ENCODE measurements at places on chromosomes 5 and 9.

DNA sequence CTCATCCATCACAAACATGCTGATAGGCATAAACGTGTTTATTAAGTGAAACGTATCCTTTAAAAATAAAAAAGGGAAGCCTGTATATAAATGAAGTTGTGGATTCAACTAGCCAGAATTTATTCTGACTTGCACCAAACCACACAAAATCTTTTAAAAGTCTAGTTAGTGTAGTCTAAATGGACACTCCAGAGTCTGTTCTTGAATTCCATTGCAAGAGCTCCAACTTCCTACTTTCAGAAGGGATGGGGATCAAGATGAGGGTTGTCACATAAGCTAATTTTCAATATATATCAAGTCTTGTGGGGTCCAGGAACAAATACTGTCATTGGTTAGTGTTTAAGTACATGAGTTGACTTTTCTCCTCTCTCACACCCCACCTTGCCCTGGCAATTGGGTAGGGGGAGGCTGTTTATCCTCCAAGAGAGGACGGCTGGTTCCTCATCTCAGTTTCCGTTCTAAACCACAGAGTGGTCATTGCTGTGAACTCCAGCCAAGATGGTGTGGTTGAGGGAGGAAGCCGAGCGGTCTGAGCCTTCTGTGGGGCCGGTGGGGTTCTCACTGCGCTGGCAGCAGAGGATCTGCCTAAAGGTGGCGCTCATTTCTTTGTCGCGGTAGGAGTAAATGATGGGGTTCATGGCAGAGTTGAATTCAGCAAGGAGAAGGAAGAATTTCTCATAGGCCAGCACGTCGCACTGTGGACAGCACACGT is 163.2 kb downstream of the LPAR1 start:
- no peak for DNase-seq

GRCh38 chr9:90640361-90640760 is 2.3 kb downstream of the DIRAS2 start:
- DNase-seq: no peak

DNA sequence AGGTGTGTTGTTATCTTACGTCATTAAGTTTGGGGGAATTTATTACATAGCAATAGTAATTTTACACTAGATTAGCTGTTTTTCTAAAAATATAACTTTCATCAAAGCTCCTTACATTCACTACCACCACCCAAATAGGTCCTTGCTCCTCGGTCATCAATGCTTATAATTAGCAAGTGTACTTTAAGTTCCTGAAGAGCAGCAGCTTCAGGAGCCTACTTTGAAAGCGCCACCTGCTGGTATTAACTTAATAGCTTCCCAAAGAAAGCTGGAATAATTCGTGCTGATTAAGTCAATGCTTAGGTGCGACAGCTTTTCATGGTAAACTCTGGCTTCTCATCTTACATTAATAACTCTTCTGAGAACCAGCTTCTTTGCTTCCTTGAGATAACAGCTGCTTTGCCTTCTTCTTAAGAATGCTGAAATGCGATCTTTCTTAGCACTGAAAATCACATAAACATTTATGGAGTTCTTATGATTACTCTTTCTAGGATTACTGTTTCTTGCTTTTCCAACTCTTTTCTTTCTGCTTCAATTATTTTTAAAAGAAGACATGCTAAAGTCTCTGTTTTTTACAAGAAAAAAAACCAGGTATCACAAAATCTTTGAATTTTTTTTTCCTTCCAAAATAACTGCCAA is 10.0 kb upstream of the C5 start:
- DNase-seq: peak; percentile 41

GRCh38 chr9:134317400-134317789 is 8.9 kb upstream of the RXRA start:
- DNase-seq: no peak

- DNase-seq: no peak
These were observed 74.7 kb upstream of the SPTLC1 start for GRCh38 chr9:92189782-92190535.

DNA sequence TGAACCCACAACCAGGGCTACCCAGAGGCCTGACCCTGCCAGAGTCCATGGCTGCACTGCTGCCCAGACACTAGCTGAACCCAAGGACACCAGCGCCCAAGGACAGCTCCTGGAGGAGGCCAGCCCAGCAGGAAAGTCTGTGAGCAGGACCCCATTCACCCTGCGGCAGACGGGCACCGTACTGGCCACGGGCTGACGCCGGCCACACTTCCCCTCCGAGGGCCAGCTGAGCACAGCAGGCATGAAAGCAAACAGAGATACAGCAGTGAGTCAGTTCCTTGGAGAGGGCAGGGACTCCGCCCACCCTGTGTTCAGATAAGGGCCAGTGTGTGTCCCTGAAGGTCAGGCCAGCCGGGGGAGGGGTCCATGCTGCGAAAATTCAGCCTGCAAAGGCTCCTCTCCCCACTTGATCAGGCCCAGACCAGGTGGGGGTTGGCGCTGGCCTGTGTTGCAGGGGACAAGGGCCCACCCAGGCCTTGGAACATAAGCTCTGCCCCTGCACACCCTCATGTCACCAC is 3.2 kb downstream of the RNF208 start:
- no peak for DNase-seq

DNA sequence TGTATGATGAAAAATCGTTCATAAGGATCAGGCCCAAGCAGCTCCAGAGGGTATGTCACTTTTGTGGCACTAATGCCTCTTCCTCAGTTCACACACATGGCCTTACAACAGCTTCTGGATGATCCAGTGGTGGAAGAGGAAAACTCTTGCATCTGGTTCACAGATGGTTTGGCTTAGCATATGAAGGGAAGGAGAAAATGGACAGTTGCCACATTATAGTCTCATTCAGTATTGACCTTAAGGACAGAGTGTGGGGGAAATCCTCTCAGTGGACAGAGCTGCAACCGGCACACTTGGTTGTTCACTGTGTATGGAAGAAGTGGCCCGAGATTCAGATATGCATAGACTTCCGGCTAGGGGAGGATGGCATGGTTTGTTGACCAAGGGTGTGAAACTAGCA is 22.8 kb downstream of the C9orf57 start:
- DNase-seq: no peak

DNA sequence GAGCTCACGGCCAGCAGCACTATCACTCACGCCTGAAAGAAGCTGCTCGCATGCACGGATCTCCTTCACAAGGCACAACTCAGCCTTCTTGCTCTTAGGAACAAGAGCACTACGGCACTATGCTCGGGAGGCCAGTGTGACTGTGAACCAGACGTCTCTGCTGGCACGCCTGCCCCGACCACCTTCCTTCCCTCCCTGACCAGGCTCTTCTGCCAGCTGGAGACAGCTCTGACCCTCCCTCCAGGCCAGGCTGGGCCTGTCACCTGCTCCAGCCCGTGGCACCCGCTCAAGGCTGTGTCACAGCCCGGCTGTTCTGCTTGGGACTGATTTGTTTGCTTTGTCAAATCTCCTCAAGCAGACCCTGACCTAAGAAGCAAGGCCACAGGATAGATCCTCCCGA is 7.0 kb downstream of the TBC1D9B start:
- DNase-seq: no peak

GRCh38 chr9:127087836-127088235 is 34.6 kb downstream of the ANGPTL2 start:
- no peak for DNase-seq

DNA sequence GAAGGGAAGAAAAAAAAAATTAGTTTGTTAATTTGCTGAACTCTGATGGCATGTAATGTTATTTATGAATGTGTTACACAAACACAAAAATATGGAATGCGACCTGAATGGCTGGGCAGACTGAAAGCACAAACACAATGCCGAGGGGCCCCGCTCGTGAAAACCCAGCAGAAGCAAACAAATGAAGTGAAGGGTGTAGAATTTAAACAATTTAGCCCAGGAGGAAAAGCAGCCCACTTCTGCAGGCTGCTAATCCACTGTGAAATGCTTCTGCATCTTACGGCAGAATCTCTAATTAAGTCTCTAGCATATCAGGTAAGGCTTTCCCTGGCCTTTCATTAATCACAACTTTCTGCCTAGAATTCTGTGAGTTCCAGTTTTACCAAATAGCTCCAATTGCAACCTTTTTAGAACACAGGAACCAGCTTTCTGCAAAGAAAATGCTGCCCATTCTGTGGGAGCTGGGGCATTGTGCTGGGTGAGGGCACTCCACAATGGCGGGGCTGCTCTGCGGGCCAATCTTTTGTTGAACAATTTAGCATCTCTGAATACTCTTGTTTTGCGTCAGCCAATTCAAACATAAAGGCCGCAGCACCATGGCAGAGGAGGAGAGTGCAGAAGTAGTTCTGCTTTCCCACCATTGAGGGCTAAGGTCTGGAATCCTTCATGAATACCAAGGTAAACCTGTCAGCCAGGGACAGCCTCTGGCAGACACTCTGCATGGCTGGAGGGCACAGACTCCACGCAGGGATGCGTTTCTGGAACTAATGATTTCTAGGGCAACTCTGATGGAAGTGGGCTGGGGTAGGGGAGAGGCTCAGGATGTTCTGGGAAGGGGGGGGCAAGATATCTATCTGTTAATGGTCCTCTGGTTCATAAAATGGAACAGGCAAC is 66.4 kb downstream of the PTCH1 start:
- no peak for DNase-seq

- DNase-seq: no peak
These were observed 99.0 kb upstream of the GNA14 start for GRCh38 chr9:77747163-77747562.

- DNase-seq: no peak
These were observed 3.3 kb downstream of the SEPTIN8 start for GRCh38 chr5:132773601-132774355.

DNA sequence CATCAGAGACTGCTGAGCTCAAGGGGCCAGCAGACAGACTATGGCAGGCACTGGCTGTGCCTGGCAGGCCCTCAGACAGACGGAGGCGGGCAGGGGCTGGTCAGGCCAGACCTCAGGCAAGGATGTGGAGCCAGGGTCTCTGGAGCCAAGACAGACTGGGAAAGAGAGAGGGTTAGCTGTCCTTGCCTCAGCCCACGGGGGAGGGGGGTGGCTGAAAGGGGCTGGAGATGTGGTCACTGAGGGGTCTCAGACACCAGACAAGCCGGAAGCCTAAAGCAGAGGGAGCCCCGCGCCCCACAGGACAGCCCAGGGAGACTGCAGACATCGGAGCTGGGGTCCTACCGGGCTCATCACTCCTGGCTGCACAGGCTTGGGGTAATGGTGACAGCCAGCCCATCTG is 141.2 kb upstream of the FOXD4L5 start:
- no peak for DNase-seq
